Left lobe of liver (tissue), 2 donors: ENCODE measurements at places on chromosomes 7 and 10. TPM values are rescaled to one million over a fixed set of nuclear protein-coding genes. Genes with fewer than 3 reads are reported as not detected.

DNA sequence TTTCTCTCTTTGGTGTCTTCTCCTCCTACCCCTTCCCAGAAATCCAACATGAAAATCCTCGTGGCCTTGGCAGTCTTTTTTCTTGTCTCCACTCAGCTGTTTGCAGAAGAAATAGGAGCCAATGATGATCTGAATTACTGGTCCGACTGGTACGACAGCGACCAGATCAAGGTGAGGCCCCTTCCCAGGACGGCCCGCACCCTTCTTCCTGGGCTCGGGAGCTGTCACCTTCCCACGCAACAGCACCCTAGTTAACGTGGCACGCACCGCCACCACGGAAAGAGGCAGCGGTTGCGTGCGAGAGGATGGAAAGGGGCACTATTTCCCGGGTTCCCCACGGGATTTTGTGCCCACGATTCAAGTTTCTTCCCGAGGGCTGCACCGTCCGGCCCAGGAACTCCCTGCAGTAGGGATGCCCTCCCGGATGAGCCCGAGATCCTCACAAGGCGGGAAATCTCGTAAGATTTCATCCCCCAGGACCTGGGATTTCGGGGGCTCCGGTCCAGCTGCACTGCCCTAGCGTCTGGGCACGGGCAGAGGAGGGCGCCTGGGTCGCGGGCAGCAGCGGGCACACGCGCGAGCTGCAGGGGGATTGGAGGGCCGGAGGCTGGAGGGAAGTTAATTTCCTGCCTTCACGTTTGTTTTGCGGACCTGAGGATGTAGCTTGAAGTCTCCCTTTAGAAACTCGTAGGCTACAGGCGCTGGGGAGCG, 834 bp downstream of the TAC1 start:
- DNase-seq = no peak

DNA sequence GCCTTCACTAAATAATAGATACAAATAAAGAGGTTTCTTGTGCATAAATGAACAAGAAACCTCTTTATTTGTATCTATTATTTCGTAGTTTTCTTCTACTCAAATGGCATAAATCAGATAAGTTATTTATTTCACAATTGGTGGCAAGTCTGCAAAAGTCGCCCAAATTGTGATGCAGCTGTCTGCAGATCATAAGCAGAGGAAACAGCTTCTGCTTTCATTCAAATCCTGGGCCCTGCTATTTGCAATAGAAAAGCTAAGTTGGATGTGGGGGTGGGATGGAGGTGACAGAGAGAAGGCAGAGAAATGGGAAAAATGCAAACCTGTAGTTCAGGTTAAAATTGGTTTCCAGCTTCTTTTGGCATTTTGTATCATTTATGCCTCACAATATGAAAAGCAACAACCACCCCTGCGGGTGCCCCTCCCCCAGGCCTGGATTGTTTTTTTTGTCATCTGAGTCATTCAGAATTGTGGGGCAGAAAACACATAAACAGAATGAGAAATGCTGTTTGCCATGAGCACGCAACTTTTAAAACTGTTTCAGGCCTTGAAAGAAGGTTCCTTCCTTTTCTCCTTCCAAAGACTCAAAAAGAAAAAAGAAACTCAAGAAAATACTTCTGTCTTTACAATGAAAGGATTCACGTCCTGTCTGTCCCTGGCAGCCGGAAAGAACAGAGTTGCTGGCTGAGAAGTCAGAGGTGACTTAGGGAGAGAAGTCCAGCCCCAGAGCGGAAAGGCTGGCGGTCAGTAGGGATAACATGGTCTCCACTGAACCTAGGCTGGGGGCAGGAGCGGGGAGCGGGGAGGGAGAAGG, 132.9 kb downstream of the BAMBI start:
- no peak for DNase-seq

ARF5 gene
- 51.9 TPM for total RNA-seq

GRCh38 chr7:157731126-157731525, 394.3 kb downstream of the DNAJB6 start:
- no peak for DNase-seq

- DNase-seq = peak; percentile 84
These were observed 843 bp upstream of the GATA3 start for GRCh38 chr10:8053446-8054243.

DNA sequence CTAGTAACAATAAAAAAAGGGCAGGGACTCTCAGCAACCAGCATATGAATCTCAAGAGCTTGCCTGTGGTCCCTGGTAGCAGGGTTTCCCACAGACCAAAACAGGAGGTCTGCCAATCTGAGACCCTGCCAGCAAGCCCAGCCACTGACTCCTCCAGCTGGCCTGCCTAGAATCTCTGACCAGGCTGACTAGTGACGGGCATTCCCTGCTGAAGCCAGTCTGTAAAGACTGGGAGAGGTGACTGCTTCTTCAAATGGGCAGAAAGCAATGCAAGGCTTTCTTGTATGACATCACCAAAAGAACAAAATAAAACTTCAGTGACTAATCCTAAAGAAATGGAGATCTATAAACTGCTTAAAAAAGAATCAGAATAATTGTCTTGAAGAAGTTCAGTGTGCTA, 249.4 kb downstream of the TCF7L2 start:
- DNase-seq = no peak

DNAJB6 gene
- 26.3 TPM for total RNA-seq

DNA sequence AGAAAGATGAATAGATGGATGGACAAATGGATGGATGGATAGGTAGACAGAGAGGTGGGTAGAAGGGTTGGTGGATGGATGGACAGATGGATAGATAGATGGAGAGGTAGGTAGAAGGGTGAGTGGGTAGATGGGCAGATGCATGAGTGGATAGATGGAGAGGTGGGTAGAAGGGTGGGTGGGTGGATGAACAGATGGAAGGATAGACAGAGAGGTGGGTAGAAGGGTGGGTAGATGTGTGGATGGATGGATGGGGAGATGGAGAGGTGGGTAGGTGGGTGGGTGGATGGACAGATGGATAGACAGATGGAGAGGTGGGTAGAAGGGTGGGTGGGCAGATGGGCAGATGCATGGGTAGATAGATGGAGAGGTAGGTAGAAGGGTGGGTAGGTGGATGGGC, 10.9 kb upstream of the ASB10 start:
- no peak for DNase-seq

DNA sequence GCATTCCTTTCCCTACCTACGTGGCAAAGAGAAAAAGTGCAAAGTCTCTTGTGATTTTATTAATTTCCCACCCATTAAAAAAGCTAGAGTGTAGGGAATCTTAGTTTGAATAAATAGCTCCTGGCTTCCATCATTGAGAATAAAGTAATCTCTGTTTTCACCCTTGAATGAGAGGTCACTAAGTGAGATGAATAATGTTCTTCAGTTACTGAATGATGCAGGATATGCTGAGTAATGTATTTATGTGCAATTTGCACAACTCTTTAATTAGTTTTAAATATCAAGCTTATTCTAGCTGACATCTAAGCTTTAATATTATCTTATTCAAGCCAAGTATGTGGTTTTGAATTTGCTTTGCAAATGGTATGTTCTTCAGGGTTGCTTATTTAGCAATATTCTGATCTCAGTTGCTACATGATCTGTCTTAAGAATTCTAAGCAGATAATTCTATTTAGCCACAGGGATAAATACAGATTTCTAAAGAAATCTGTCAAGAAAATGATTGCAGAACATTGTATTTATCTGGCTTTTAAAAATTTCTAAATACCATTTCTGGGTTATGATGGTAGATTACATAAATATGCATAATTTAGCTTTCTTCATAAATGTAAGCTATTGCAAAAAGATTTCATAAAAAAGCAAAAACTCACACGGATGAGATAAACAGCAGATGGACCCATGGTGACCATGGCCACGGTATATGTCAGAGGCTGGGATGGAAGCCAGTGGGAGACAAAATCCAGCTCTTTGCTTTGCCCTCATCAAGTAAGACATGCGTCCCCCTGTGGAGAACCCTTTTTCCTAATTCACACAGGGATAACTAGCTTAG, 141.0 kb downstream of the MACC1 start:
- no peak for DNase-seq
